Breast epithelium (tissue), 4 donors: ENCODE measurements at places on chromosomes 2 and 18. TPM values are rescaled to one million over a fixed set of nuclear protein-coding genes. Genes with fewer than 3 reads are reported as not detected.

Gene TPGS2
- 70.8 TPM for total RNA-seq

Gene KCTD1
- total RNA-seq = 47.3 TPM

Gene LYPD6B
- total RNA-seq = 21.0 TPM

Gene HOXD9
- 2.4 TPM for total RNA-seq

Gene CD8A
- 2.0 TPM for total RNA-seq

Gene PIEZO2
- total RNA-seq = 26.2 TPM

- no peak for DNase-seq
Observed at GRCh38 chr2:54289917-54290316, 33.9 kb upstream of the TSPYL6 start.

DNA sequence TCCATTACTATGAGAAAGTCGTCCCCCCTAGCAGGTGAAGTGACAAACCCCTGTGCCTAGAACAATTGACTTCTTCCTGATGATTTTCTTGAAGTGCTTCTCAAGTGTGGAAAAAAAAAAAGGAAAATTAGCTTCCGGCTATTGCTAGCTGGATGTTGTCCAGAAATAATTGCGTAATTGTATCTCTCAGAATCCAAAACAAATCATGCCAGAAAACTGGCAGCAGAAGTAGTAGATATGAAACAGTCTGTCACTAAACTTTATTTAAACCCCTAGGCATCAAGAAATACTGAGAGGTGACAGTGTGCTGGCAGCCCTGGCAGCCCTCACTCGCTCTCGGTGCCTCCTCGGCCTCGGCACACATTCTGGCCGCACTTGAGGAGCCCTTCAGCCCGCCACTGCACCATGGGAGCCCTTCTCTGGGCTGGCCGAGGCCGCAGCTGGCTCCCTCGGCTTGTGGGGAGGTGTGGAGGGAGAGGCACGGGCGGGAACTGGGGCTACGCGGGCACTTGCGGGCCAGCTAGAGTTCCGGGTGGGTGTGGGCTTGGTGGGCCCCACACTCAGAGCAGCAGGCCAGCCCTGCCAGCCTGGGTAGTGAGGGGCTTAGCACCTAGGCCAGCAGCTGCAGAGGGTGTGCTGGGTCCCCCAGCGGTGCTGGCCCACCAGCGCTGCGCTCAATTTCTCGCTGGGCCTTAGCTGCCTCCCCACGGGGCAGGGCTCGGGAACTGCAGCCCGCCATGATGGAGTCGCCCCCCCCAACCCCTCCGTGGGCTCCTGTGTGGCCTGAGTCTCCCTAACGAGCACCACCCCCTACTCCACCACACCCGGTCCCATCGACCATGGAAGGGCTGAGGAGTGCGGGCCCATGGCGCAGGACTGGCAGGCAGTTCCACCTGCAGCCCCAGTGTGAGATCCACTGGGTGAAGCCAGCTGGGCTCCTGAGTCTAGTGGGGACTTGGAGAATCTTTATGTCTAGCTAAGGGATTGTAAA lies 80.5 kb upstream of the ABCA12 start:
- no peak for DNase-seq

DNA sequence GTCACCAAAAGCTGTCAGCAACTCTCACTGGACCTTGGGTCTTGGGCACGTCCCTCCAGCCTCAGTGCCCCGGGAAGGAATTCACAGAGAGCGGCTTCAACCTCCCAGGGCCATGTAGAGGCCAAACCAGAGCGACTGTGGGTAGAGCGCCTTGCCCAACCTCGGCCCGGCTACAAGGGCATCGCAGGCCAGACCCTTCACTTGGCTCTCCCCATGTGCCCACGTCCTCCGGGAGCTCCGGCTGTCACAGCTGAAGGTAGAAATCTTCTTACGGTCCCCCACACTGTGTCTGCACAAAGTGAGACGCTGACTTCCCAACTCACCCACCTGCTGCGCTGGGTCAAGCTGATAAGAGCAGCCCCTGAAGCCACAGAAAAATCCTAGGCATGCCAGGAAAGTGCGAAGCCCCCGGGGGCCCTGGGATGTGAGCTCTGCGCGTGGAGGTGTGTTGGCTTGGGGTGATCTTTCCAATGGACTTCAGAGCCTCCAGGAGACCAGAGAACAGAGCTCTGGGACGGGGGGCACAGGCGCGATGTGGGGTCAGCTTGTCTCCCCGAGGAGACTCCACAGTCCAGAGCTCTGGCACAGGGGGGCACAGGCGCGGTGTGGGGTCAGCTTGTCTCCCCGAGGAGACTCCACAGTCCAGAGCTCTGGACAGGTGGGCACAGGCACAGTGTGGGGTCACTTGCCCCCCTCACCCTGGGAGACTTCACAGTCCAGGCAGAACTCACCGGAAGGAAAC lies 105.5 kb downstream of the RTP5 start:
- no peak for DNase-seq

GRCh38 chr2:134739236-134739878 lies 20.6 kb upstream of the TMEM163 start:
- no peak for DNase-seq

GRCh38 chr2:20665243-20666004 lies 1.5 kb upstream of the GDF7 start:
- no peak for DNase-seq

GRCh38 chr18:9643549-9643948 lies 29.2 kb upstream of the PPP4R1 start:
- DNase-seq = no peak

DNA sequence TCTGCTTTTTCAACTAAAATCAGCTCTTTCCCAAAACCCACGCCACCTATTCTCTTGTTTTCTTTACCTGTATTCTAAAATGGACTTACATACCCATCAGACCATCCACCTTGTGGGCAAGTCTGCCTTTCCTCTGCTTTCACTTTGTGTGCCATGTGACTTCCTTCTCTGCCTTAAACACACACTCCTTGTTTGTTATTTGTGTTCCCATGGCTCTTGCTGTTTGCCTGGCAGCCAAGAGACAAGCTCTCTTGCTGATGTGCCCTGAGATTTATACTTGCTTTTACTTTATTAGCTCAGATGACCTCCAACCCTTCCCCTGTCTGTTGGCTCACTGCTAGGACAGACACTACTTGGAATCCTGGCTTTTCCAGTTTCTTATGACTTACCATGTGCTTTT lies 309.7 kb upstream of the LRRTM4 start:
- no peak for DNase-seq

GRCh38 chr2:46157966-46158310 lies 139.3 kb upstream of the EPAS1 start:
- no peak for DNase-seq

- no peak for DNase-seq
Observed at GRCh38 chr2:224099861-224100643, 61.0 kb upstream of the SERPINE2 start.

- no peak for DNase-seq
Observed at GRCh38 chr2:48852938-48853337, 97.4 kb upstream of the LHCGR start.

GRCh38 chr2:128752691-128753263 lies 434.1 kb upstream of the HS6ST1 start:
- no peak for DNase-seq

DNA sequence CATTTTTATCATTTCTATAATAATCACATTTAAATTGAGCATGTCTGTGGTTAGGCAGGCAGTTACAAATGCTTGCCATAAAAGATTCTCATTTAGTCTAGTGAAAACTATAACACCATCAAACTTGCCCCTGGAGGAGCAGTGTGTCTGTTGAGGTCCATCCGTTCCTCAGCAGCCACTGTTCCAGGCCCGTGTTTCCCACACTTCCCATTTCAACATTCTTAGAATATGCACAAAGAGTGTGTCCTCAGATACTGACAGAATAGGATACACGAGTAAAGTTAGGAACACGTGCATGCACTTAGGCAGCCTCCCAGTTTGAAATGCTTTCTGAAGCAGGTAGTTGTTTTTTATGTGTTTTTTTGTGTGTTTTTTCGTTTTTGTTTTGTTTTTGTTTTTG lies 39.9 kb downstream of the NCK2 start:
- no peak for DNase-seq

- no peak for DNase-seq
Observed at GRCh38 chr2:146867477-146867986, 977.3 kb upstream of the ACVR2A start.

- no peak for DNase-seq
Observed at GRCh38 chr2:67797801-67798540, 264.8 kb downstream of the C1D start.

GRCh38 chr18:48022021-48022420 lies 91.6 kb upstream of the SMAD2 start:
- no peak for DNase-seq
